ENCODE measurements at places on chromosomes 2 and 18.

GRCh38 chr2:46299365-46300263, 2.4 kb downstream of the EPAS1 start:
- no peak for DNase-seq

GRCh38 chr2:28387082-28387960, 5.3 kb upstream of the FOSL2 start:
- no peak for DNase-seq

DNA sequence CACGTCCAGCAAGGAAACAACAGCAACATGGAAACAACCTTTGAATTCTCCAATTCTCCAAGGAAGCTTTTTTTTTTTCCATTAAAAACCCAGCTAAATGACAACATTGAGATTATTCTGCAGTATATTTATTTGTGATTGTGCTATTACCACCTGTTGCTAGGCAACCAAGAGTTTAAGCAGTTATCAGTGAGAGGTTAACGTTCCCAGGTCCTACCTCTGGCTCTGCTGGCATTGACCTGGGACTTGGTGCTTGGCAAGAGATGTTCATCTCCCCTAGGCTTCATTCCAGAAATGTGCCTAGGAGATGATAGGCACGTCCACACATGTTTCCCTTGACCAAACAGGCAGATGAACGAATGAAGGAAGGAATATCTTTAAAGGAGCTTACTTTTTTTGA, 157.0 kb downstream of the TDRD15 start:
- no peak for DNase-seq

GRCh38 chr18:61551586-61551985, 218.4 kb downstream of the CDH20 start:
- DNase-seq: peak; percentile 54

DNA sequence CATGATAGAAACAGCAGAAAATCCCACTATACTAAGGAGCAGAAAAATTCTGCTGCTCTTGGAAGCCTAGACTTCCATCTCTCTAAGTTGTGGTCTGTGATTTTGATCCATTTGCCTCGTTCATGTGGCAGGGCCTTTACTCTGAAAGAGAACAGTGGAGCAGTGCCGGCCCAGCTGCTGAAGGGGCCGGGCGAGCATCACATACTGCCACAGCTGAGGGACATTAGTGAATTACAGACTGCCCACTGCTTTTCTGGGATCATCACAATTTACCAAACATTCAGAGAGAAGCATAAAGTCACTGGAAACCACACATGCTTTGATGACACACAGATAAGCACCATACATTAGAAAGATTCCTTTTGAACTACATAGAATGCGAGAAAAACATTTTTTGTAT, 217.0 kb upstream of the BOD1L2 start:
- DNase-seq: peak; percentile 15

- DNase-seq: no peak
Measured at GRCh38 chr2:11102466-11102865, 52.8 kb upstream of the SLC66A3 start.

GRCh38 chr18:76522122-76522503, 27.1 kb upstream of the ZNF516 start:
- DNase-seq: no peak

DNA sequence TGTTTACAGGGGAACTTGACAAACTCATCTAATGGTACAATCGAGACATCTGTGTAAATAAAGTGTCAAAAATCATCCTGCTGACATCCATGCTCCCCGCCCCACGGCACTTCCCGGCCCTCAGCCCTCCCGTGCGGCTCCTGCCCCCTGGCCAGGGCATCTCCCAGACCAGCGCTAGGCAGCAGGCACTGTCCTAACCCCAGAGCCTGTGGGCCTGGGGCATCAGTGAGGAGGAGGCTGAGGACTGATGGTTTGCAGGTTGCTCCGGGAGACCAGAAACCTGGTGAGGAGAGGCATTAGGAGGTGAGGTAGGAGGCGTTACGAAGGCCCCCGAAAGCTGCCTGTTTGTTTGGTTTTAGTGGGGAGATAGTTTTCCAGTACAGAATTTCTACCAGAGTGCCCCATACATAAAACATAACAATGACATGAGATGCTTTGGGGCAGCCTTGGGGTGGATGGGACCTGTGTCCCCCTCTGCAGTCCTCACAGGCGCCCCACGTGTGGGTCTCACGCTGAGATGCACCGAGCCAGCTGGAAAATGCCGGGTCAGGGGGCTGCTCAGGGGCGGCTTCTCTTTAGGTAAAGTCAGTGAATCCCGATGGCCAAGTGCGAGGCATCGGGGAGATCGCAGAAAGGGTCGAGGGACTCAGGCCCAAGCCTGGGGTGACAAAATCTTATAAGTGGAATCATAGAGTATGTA, 114.2 kb downstream of the RTP5 start:
- no peak for DNase-seq

DNA sequence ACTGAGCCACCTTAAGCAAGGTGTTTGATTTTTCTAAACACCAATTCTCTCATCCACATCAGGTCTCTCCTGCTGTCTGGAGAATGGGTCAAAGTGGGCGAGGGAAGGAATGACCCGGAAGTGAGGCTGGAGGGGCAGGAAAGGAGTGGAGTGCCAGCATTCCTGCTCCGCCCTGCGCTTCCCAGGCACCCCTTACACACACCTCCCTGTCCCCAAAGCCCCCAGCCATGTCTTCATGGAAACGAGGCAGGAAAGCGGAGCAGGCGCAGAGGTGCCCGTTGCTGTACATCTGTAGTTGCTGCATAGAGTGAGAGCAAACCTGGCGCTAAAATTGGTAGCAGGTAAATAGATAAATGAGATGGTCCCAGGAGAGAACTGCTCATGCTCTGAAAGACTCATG, 27.2 kb upstream of the NT5DC4 start:
- no peak for DNase-seq

- no peak for DNase-seq
Measured at GRCh38 chr18:45657357-45658335, 42.4 kb downstream of the SLC14A2 start.

DNA sequence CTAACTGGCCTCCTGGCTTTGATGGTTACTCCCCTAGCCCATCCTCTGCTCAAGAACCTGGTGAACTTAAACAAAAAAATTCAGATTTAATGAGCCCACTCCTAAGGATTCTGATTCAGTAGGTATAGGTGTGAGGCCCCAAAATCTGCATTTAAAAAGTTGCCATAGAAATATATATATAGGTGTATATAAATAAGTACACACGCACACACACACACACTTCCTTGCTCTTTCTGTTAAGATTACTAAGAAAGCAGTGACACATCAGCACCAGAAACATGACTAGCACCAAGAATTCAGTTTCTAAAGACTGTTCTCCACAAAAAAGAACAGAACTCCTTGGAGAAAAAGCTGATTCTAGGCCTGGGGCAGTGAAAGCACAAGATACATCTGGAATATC, 17.8 kb downstream of the EML6 start:
- DNase-seq: no peak

DNA sequence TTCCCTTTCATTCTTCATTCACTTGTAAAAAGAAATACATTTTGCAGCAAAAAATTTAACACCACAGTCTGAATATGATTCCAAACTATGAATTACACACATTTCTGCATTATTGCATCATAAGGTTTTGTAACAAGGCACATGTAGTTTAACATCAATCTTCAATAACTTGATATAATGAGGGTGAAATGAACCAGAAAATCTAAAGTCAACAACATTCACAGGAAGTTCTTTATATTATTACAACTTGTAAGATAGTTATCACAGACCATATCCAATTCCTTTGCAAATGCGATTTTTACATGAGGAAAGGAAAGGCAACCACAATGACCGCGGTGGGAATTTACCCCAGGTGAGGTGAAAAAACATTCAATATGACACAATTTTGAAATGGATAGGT, 213.3 kb downstream of the NAPG start:
- DNase-seq: no peak

DNA sequence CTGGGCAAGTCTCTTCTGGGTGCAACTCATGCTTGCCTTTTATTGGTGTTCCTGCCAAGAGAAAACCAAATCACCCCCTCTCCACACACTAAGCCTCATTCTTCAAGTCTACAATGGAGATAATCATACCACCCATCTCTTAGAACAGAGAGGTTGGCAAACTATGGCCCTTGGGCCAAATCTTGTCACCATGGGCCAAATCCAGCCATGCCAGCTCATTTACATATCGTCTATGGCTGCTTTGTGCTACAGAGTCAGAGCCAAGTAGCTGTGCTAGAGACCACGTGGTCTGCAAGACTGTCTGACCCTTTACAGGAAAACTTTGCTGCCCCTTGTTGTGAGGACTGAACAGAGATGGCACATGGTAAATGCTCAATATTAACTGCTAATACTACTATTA, 270.3 kb upstream of the PARD3B start:
- no peak for DNase-seq

- no peak for DNase-seq
Measured at GRCh38 chr18:22547807-22548561, 130.3 kb upstream of the CTAGE1 start.

GRCh38 chr2:186889101-186889879, 40.3 kb upstream of the ZSWIM2 start:
- no peak for DNase-seq

- peak; percentile 17 for DNase-seq
Measured at GRCh38 chr18:66616523-66616983, 12.7 kb upstream of the CDH19 start.

GRCh38 chr2:116810645-116811044, 1003.8 kb upstream of the DDX18 start:
- DNase-seq: no peak

DNA sequence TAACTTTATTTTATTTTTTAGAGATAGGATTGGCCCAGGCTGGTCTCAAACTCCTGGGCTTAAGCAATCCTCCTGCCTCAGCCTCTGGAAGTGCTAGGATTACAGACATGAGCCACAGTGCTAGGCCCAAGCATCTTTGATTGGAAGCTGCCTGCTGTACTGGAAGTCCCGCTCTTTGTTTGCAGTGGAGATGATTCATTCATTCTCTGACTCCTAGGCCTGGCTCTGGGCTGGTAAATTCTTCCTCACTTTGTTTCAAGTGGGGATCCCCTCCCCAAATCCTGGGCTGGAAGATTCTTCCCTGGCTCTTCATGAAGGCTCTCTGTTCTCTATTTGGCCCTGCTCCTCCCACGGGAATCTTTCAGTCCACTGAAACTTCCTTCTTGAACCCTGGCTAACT, 81.9 kb downstream of the NEURL3 start:
- DNase-seq: no peak

GRCh38 chr2:76298041-76298440, 587.3 kb upstream of the GCFC2 start:
- DNase-seq: no peak

- peak; percentile 66 for DNase-seq
Measured at GRCh38 chr2:101831351-101831865, 133.9 kb downstream of the MAP4K4 start.

DNA sequence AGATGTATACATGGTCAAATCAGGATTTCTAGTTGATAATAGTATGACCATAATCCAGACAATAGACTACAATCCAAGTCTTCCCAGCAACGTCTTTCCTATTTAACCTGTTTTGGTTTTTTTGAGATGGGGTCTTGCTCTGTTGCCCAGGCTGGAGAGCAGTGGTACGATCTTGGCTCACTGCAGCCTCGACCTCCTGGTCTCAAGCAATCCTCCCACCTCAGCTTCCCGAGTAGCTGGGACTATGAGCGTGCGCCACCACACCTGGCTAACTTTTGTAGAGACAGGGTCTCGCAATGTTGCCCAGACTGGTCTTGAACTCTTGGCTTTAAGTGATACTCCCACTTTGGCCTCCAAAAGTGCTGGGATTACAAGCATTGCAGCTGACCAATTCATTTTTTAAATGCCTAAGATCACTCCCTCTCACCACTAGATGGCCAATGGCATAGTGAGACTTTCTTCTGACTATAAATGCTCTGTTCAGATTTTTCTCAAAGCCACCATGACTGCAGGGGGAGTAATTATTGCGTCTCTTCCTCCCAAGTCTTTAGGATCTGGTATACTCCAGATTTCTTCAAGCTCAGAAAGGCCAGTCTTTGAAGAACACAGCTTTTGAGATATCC, 47.6 kb downstream of the HNRNPLL start:
- peak; percentile 8 for DNase-seq

- no peak for DNase-seq
Measured at GRCh38 chr2:238295144-238296112, 7.0 kb upstream of the PER2 start.

GRCh38 chr2:209818939-209819338, 47.3 kb downstream of the UNC80 start:
- no peak for DNase-seq

DNA sequence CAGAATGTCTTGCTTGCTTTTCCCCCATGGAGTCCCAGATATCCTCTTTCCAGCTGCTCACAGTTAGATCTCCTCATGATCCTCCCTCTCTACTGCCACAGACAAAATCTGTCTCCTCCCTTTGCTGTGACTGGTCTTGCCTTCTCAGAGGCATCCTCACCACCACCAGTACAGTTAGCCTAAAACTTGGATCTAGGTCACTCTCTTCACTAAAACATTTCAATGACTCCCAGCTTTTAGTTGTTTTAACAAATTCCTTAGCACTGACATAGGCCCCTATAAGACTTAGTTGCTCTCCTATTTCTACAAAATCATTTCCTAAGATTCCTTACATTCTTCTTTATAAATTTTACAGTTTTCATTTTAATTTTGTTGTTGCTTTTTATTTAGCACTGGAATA, 734.2 kb upstream of the CHAC2 start:
- DNase-seq: no peak

GRCh38 chr2:15472133-15472532, 89.0 kb downstream of the NBAS start:
- DNase-seq: peak; percentile 8

GRCh38 chr2:72412214-72412613, 264.6 kb upstream of the CYP26B1 start:
- no peak for DNase-seq

DNA sequence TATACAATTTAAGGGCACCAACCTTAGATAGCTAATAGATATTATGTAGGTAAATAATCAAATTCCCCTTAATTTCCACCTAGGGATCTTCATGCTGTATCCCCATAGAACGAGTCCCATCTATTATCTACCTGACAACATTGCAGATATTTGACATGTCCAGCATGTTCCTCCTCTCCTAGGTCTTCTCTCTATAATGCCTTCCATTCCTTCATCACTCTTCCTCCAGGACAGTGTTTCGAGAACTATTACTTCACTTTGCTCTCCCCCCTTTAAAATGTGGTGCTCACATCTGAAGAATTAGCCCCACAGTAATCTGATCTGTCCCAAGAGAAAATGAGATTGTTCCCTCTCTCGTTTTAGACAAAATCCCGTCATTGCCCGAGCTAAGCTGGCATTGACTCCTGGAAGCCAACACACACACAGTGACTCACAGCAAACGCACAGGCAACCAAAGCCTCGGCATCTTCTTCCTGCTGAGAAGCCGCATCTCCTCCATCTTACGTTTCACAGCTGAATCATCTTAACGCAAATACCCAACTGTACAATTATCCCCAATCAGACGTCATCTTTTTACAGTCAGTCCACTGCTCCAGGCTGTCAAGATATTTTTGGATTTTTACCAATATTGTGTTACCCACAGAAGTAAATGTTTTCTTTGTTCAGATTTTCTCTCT, 162.9 kb upstream of the AGAP1 start:
- no peak for DNase-seq

- DNase-seq: no peak
Measured at GRCh38 chr18:74303936-74304335, 11.7 kb upstream of the C18orf63 start.
